ENCODE measurements at places on chromosomes 16 and 17.
A peak's percentile ranks its signal among the peaks of the same experiment; 100 is the strongest.

- no peak for DNase-seq
These were observed 52.7 kb upstream of the AKAP1 start for GRCh38 chr17:57032343-57032742.

GRCh38 chr16:53465606-53466280 lies 31.5 kb downstream of the RBL2 start:
- no peak for DNase-seq

DNA sequence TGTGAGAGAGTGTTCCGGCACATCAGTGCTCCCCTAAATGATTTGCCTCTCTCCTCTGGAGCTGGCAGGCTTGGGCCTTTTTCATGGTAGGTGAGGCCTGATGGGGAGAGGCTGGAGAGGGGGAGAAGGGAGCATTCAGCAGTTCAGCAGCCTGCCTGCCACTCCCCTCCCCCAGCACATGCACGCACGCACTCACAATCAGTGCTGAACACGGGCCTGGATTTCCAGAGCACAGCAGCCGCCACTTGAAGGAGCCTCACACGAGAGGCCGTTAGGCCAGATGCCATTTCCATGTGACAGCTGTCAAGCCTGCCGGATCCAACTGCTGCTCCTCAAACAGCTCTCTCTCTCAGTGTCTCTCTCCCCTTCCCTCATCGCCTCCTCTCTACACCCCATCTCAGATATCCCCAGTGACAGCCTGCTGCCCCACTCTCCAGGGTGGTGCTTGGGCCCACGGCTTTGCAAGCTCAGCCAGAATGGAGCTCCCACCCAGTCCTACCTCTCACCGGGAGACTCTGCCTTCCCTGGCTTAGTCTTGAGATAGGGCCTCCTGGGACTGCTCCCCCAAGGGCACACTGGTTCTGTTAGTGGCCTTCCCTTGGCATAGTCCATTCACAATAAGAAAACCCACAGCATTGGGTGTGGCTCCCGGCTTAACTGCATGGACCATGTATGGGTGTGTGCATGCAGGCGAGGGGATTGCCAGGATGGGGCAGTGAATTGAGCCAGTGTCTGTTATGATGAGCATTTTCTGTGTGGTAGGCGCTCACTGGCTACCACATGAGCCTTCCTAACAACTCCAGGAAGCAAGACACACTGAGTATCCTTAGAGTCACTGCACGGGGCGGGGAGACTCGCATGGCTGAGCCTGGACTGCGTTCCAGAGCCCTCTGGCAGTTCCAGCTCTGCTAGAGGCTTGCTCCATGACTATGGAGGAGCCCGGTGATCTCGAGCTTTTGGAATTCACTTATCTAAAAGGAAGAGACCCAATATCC lies 226.2 kb downstream of the CCDC182 start:
- DNase-seq = no peak

GRCh38 chr16:85123891-85124635 lies 11.8 kb upstream of the CIBAR2 start:
- DNase-seq = no peak

DNA sequence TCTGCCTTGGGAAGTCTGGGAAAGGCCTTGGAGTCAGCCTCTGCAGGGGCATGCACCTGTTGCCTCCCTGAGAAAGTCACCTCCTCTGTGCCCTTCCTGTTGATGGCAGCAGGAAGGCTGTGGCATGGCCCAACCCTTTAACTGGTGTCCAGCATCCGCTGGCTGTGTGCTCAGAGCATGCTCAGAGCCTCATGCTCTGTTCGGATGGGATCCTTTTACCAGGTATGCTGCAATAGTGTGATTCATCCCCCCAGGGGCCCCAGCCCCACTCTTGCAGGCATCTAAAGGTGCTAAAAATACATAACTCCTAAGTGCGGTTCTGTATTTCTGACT lies 24.9 kb downstream of the KLHL36 start:
- no peak for DNase-seq

DNA sequence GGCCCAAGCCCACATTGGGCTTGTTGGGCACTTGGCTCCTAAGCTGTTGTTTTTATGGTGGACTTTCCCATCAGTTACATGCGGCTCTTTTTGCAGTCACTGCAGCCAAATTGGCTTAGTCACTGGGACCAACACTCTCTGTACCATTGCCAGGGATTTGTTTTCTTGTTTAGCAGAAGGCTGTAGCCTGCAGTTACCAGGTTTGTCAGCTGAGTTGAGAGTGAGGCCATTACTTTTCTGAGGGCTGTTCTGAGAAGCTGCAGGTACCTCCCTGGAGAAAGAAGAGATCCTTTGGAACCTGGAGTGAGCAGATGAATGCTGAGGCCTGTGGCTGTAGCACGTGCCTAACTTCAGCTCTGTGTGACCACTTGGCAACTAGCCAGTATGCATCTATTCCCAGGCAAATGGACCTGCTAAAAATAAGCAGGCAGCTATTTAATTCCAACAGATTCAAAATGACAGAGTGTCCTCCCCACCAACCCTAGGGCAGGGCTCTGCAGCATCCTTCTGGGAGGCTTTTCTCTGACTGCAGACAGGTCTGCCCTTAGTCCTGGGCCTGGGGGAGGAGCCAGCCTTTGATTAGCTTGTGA lies 12.9 kb downstream of the AKAP1 start:
- no peak for DNase-seq

DNA sequence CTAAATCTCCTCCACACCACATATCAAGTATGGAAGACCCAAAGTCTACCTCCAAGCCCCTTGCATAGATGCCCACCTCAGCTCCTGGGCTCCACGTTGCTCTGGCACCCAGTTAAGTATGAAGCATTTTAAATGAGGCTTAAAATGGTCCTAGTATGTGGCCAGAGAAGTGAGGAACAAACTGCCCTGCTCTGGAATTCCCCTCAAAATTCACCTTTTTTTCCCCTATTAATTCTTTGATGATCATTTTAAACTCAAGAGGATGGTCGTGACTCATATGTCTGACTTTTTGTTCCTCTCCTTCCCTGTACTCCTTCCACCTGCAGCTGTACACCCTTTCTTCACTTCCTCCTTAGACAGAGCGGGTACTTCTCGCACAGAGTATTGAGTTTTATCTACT lies 234.5 kb upstream of the MYOCD start:
- no peak for DNase-seq

DNA sequence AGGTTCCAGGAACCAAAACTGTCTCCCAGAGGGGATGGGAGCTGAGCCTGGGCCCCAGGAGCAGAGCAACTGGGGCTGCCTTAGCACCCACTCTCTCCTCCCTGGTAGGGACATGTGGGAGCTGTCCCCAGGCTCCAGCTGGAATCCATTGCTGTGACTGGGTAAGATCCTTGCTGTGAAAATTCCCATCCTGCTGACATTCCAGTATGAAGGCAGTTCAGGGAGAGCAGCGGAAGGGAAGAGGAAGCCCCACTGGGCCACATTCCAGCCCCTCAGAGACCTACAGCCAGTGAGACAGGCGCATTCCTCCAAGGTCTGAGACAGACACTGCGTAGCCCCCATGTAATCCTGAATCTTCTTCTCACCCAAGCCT lies 24.2 kb downstream of the MYO18A start:
- no peak for DNase-seq

GRCh38 chr16:66247516-66248481 lies 118.7 kb upstream of the CDH5 start:
- no peak for DNase-seq

DNA sequence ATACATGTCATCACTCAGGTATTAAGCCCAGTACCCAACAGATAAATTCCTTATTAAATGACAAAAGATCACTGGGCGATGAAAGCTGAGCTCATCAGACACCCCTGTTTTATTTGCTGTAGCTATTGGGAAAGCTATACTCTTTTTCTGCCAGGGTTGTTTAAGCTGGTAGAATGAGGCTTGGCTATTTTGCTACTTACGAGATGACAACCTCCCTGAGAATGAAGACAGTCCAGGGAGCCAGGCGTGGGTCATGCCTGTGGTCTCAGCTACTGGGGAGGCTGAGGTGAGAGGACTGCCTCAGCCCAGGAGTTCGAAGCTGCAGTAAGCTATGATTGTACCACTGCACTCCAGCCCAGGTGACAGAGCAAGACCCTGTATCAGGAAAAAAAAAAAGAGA lies 4.3 kb upstream of the SH2B1 start:
- no peak for DNase-seq

GRCh38 chr17:28725660-28726225 lies 290 bp downstream of the TLCD1 start:
- DNase-seq = no peak

GRCh38 chr16:23406024-23406423 lies 47.0 kb downstream of the COG7 start:
- DNase-seq = no peak

- DNase-seq = peak; percentile 36
These were observed 16.4 kb upstream of the SLC16A11 start for GRCh38 chr17:7060165-7060891.

DNA sequence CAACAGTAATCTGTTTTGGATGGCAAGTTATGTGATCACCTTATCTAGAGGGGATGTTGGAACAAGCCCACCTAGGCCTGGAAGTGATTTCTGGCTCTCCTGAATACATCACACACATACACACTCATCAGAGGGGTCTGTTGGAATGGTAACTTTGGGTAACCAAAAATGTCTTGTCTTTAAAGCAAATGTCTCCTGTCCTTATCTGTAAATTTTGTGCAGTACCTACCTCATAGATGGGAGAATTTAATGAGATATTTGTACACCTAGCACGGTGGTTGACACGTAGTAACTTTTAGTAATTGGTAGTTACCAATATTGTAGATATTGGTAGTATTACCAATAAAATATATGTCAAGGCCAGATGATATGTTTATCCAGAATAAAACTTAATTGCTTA lies 24.7 kb downstream of the HAPSTR1 start:
- no peak for DNase-seq

GRCh38 chr17:82900741-82901140 lies 60.9 kb upstream of the ZNF750 start:
- no peak for DNase-seq

DNA sequence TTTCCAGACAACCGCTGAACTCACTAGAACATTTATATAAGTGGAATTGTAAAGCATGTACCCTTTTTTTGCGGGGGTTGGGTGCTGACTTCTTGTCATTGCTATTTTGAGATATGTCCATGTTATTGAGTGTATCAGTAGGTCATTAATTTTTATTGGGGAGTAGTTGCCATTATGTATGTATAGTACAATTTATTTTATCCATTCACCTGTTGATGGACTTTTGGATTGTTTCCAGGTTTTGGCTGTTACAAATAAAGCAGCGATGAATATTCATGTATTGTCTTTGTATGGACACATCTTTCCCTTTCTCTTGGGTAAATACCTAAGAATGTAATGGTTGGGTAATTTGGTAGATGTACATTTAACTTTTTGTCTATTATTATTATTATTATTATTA lies 12.7 kb downstream of the NFATC3 start:
- DNase-seq = no peak

GRCh38 chr16:78656887-78657286 lies 557.4 kb downstream of the WWOX start:
- DNase-seq = no peak

- peak; percentile 22 for DNase-seq
These were observed 44.8 kb upstream of the NFAT5 start for GRCh38 chr16:69520800-69521602.

DNA sequence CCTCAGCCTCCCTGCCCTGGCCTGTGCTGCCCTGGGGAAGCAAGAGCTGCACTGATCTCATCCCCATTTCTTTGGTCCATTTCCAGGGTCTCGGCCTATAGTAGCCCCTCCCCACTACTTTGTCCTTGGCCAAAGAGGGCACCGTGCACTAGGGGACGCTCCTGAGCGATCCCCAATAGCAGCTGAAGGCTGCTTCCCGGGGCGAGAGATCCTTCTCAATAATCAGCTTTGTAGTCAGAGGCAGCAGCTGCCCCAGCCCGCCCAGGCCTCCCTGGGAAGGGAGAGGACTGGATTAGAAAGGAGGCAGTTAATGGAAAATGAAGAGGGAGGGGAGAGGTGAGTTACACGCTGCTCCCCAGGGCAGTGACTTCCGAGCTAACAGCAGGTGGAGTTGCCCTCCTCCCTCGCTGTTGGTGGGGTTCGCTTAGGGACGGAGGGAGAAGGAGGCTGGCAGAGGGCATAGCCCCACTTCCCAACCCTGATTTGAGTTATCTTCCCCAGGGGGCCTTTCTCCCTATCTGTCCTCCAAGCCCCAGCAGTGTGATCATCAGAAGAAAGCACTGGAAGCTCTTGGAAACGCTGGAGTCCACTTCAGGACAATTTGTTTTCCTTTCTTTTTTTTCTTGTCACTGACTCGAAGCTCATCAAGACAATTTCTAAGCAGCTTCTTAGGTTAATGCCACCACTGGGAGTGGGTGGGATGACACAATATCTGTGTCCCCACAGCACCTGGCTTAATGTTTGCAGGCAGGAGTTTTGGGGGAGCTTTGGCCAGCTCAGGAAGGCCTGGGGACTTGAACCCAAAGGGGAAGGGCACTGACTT lies 2.6 kb downstream of the MXRA7 start:
- DNase-seq = no peak

DNA sequence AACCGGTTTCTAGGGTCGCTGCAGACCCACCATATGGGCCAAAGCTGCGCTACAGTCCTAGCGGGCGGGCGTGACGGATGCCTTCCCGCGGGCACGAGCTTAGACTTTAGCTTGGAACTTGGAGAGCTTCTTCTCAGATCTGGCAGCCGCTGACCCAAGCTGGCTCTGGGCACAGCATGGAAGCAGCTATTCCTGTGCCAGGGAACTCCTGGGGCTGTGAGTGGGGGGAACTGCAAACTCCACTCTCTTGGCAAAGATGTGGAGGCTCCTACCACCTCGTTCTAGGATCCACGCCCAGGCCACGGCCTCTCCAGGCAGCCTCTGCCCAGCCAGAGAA lies 8.8 kb downstream of the FAAP100 start:
- DNase-seq = no peak

- no peak for DNase-seq
These were observed 762.1 kb upstream of the RBFOX1 start for GRCh38 chr16:6570530-6570929.

GRCh38 chr16:77680496-77680895 lies 41.8 kb upstream of the NUDT7 start:
- no peak for DNase-seq

DNA sequence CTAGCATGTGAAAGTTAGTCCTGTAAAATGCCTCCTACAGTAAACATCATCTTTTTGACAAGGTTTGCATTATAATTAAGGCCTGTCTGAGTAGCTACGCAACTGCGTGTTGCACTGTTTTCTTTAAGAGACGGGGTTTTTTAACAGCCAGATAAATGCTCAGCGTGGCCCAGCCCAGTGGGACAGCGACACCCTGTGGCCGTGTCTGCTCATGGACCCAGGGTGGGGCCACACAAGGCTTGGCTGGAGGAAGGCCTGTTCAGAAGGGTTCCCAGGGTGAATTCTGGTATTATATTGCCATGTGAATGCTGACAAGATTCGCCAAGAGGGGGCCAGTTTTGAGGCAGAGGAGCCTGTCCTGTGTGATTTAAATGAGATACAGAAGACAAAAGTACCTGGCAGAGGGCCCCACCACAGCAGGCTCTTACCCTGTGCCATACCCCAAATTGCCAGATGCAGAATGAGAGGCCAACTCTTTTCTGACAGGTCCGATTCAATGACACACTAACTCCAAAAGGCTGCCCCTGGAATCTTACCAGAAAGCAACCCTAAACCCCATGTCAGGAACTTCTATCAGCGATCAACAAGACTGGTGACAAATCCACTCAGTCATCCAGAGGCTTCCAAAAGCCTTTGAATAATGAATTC lies 65.9 kb upstream of the IRX6 start:
- DNase-seq = peak; percentile 64

All from suppressor macrophage treated with lipopolysaccharide for 4 hours (primary cell).